KBM-7 (cell line): ENCODE measurements at places on chromosomes 7 and 10.

DNA sequence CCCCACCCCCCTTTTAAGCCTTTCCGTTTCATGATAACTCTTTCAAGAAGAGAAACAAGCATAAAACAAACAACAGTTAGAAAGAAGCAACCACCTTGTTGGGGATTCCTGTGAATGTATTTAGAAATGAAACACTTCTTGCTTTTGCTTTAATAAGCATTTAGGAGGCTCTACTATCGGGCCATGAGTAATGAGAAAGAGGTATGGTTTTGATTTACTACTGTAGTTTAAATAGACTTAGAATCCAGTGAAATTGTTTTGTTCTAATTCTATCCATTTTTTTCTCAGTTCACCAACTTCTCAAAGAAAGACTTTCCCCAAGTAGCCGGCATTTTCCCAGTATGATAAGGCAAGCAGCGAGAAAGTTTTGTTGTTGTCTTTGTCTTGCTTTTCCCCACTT lies 168.7 kb upstream of the HABP2 start:
- DNase-seq, result no peak

DNA sequence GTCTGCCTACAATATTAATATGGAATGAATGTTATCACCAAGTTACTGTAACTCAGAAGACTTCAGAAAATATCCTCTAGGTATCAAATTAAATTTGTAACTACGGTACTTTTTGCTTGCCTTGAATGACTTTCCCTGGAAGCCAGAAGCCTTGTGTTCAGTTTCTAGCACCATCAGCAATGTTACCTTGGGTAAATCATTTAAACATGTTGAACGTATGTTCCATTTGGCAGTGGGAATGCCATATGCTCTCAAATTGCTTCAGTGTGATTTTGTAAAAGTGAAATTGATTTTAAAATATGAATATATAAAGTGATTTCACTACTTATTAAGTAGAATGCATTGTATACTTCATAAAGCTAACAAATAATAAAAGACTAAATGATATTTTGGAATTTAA lies 11.2 kb downstream of the RPA3 start:
- DNase-seq, result no peak

DNA sequence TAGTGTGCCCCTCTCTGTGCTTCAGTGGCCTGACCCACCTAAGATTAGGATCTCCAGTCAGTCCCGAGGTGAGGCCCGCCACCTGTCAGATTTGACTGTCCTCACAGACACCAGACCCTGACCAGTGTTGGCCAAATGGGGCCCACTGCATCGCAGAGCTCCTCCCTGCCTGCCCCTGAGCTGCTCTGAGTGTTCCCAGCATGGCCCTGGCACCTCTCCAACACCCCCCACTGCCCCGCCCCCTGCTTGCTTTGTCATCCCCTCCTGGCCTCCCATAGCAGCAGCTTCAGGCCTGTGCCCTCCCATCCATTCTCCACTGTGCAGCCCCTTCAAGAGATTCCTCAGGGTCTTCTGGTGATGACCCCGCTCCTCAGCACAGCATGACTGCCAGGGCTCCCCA lies 67.6 kb downstream of the C10orf120 start:
- no peak for DNase-seq

DNA sequence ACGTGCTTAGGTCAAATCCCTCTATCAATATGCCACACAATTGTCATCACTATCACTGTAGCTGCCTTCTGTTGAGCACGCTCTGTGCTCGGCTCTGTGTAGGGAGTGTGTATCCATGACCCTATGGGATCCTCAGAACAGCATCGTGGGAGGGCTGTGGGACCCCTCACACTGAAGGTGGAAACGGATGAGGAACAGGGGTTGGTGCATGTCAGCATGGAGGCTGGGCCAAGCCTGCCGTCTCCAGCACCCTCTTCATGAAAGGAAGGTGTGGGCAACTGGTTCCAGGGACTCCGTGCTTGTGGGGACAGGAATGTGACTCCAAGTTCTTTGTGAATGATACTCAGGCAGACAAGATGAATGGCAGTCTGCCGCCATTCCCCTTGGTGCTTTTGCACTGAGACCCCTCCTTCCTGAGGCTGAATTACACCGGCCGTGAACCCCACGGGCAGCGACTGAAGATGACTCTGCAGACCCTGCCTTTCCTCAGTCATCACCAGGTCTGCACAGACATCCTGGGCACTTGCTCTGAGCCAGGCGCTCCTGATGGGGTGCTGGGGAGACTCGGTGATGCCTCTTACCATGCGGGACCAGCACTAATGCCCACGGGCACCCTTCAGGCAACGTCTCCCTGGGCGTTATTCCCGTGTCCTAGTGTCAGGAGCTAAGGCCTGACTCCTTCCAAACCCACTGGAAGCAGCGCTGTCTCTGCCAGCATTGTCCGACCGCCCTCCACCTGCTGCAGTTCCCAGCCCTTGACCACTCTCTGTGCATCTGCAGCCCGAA lies 495.2 kb downstream of the TCERG1L start:
- no peak for DNase-seq

- no peak for DNase-seq
Observed at GRCh38 chr10:22473044-22473443, 127.7 kb downstream of the SPAG6 start.

DNA sequence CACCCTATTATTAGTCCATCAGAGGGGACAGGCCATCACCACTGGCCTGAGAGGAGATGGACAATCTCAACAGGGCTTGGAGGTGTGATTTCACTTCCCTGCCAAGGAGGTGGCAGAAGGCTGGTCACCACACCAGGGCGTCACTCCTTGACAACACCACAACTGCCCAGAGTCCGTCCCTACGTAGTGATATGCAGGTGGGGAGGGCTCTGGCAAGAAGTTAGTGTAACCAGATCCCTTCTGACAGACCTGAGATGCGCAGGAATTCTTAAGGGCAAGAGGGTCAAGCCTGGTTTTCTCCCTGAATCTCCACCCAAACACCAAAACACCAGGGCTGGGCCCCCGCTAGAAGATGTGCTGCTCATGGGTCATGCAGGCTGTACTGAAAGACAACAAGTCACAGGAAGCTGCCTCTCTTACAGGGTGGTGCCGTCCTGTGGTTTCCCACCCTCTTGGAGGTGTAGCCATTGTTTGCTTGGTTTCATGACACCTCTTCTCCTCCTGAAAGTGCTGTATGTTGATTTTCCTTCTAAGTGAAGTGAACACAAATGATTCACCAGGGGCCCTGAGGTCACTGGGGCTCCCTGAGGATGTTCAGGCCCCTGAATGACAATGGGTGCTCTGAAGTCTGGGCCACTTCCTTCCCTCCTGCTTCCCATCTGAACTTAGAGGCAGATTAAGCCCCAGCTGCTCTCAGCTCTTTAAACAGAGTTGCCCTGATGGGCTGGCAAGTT lies 27.1 kb downstream of the ATXN7L1 start:
- no peak for DNase-seq

GRCh38 chr7:22402250-22402649 lies 45.3 kb upstream of the RAPGEF5 start:
- no peak for DNase-seq

GRCh38 chr7:80731281-80731680 lies 92.8 kb downstream of the CD36 start:
- peak; percentile 3 for DNase-seq

DNA sequence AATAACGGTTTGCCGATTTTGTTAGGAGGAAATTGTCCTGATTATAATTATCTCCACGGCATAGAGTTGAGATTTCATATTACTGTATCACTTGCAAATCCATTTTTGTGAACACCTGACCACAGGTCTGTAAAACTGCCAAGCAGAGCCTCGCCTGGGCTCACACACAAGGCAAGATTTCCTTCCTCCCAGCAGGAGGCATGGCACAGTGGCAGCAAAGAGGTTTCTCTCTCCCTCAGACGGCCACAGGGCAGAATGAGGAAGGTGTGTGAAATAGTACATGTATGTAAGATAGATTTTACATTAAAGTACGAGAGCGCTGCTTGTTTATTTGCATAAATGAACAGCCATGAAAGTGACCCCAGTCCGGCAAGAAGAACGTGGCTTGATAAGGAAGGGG lies 130.1 kb downstream of the CELF2 start:
- peak; percentile 87 for DNase-seq

- peak; percentile 57 for DNase-seq
Observed at GRCh38 chr7:128361411-128362379, at the start of gene PRRT4. TSS of gene PRRT4 (minus strand) at chr7:128361690.

DNA sequence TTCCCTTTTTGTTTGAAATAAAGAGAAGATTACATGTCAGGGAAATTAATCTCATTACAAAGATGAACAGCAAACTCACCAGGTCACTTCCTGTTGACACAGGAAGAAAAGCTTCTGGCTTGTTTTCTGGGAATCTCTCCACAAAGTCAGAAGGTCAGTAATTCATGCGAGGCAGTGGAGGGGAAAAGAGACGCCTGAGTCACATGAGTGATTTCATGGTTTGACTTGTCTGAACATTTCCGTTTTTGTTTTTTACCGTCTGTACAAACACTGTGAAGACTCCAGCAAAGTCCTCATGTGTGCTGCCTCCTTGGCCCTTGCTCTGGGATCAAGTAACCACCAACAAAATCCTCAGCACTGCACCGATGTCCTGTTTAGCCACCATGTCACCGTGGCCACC lies 2.5 kb upstream of the HABP2 start:
- DNase-seq, result peak; percentile 66

GRCh38 chr10:11164803-11165590 lies 147.3 kb downstream of the CELF2 start:
- DNase-seq, result peak; percentile 80

- no peak for DNase-seq
Observed at GRCh38 chr10:62054830-62055229, 153.3 kb downstream of the ARID5B start.

DNA sequence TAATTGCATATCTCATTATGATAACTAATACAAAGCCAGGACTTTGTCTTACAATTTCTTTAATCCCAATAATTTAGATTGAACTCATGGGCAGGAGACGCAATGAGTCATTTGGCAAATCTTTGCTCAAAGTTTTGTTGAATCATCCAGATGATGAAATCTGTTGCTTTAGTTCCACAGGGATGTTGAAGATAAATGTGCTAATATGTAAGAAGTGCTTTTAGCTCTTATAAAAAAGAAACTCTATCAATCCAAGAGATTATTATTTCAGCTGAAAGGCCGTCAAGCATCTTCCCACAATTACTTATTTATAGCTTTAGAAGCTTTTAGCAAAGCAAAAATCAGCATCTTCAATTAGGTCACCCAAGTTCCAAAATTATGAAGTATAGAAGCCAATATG lies 36.8 kb upstream of the ANK3 start:
- DNase-seq, result no peak

- DNase-seq, result no peak
Observed at GRCh38 chr10:131749767-131750142, 151.1 kb upstream of the PPP2R2D start.

DNA sequence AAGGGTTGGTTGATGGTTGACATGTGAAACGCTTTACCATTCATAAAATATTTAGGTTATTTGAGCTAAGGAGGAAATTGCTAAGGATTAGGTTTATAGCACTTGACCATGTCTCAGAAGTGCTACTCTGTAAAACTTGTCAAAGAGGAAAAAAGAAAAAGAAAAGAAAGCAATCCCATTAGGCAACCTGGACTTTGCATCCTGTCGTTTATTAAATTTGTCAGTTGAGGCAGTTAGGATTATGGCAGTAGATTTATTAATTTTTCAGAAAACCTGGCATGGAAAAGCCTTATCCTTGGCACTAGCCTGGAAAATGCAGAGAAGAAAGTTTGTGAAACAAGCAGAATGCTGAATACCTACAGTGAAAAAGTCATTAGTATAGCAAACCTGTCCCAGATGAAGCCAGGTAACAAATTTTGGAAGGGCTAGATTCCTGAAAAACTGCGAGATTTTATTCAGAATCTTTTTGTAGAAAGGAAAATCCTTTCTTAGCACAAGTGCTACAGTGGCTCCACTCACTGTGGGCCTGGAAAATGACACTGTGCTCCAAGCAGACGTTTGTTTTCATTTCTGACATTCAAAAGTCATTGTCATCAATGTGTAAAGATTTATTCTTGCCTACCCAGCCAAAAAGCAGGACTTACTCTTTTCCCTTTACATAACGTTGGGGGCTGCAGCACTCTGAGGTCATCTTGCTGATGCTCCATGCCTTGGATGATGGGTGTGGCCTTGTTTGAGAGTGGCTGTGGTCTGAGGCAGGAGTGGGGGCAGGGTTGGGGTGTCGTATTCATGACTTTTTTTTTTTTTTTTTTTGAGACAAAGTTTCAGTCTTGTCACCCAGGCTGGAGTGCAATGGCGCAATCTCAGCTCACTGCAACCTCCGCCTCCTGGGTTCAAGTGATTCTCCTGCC lies 664.9 kb downstream of the SUGCT start:
- DNase-seq, result no peak

GRCh38 chr10:47254611-47255010 lies 45.4 kb upstream of the GDF10 start:
- DNase-seq, result no peak

- no peak for DNase-seq
Observed at GRCh38 chr10:76067447-76067846, 636.0 kb downstream of the LRMDA start.

DNA sequence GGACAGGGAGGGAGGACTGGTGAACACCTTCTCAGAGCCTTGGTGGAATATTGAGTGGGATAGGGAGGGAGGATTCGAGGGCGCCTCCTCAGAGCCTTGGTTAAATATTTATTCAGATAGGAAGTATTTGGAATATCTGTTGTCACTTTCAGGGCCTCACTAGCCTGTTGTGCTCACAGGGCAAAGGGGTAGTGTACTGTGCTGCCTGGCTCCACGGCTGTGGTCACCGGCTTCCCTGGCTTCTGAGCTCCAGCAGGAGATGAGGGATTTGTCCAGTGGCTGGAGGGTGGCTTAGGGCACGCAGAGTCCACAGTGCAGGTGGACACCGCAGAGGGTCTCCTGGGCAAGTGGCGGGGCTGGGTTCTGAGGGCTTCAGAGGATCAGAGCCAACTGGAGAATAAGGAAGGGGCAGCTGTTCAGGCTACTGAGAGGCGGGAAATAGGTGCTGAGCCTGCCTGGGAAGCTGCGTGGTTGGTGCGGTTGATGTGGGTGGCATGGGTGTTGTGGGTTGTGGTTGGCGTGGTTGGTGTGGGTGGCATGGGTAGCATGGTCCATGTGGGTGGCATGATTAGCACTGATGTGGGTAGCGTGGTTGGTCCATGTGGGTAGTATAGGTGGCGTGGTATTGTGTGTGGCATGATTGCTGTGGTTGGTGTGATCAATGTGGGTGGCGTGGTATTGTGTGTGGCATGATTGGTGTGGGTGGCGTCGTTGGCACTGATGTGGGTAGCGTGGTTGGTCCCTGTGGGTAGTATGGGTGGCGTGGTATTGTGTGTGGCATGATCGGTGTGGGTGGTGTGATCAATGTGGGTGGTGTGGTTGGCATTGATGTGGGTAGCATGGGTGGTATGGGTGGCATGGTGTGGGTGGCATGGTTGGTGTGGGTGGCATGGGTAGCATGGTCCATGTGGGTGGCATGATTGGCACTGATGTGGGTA lies 16.7 kb downstream of the INPP5A start:
- no peak for DNase-seq
